HTR-8/SVneo (cell line): ENCODE measurements at places on chromosomes 3 and 15.

- no peak for DNase-seq
Measured at GRCh38 chr3:39249453-39250115, 30.3 kb downstream of the CX3CR1 start.

- DNase-seq, result no peak
Measured at GRCh38 chr3:127446756-127447155, 143.8 kb downstream of the TPRA1 start.

DNA sequence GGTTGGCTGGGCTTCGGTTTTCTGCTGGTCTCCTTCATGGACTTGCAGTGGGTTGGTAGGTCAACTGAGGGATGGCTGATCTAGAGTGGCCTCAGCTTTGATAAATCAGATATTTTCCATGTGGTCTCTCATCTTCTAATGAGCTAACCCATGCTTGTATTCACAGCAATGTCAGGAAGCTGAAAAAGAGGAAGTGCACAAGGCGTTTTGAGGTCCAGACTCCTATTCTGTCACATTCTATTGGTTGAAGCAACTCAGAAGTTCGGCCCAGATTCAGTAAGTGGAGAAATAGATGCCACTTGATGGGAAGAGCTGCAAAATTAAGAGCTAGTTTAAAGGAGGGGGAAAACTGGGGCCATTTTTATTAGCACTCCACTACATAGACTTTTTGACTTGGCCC is 361.2 kb downstream of the DIPK2A start:
- no peak for DNase-seq

DNA sequence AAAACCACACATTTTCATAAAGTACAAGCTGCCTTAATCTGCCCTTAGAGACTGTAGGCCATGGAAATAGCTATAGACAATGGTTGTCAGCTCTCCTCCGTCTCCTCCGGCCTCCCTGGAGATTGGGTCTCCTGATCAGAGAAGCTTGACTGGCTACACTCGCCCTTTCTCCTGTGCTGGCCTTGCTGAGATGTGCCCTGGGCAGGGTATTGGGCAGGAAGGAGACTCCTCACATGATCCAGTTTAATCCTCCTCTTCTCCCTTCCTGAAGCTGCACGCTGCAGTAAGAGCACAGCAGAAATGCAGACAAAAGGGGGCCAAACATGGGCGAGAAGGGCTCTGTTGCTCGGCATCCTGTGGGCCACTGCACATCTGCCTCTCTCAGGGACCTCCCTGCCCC is at the start of gene SLC24A5:
SLC24A5 (plus strand) TSS at position 246 of the 400 bp plus-strand sequence; CDS start at position 301, 55 bp downstream.
- no peak for DNase-seq
